ENCODE measurements at places on chromosomes 12 and 14. TPM values are rescaled to one million over a fixed set of nuclear protein-coding genes. Genes with fewer than 3 reads are reported as not detected.

DNA sequence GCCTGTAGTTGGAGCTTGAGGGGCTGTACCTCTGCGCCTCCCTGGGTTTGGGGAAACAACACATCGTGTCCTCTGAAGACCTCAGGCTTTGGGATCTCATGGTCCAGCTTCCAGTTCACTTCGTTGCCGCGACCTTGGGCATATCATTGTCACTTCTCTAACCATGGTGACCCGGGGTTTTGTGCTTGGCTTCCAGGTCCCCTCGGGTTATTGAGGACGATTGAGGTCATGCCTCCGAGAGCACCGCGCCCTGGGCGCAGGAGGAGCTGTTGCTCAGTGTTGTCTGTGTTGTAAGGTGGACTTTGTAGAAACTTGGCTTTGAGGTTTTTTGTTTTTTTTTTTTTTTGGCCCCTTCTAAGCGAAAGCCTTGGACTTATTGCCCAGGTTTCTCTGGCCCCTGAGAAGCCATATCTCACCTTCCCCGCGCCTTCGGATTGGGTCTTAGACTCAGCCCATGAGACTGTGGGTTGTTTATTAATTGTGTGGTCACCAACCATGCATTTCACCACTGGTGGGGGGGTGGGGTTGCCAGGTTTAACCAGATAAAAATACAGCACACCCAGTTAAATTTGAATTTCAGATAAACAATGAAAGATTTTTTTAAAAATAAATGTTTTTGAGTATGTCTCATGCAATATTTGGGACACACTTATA lies 2.6 kb downstream of the BCL7A start:
- peak overlapping the region; percentile 67 for H3K4me3 ChIP-seq
- no peaks in the 10 kb centered on the region for H3K27me3 ChIP-seq
- no peak for DNase-seq
- H3K36me3 ChIP-seq: no peaks in the 10 kb centered on the region

DNA sequence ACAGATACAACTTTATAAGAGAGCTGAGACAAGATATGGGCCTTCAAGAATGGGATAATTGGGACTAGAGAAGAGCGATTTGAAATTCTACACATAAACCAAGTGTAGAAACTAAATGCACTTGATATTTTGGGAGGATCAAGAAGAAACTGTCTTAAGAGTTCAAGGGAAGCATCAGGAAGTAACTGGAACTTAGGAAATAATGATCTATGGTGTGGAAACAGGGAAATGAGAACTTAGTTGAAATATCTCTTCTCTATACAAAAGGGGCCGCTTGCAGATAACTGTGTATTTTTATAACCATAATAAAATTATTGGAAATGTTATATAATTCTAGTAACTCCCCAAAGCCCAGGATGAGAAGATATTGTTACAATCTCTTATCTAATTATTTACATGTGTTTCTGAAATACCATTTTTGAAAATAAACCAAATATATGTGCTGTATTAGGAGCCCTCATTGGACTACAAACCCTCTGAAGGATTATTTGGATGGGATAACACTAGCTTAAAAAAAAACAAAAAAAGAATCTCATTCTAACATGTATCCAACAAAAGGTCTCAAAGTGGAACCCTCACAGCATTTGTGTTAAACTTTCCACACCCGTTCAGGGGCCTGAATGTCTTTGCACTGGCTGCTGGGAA lies 84.7 kb upstream of the FLRT2 start:
- no peak for DNase-seq
- H3K36me3 ChIP-seq: no peaks in the 10 kb centered on the region
- H3K27ac ChIP-seq: no peak overlapping the region

- no peaks in the 10 kb centered on the region for H3K27me3 ChIP-seq
- DNase-seq: no peak
- H3K4me3 ChIP-seq: no peak overlapping the region
- H3K4me1 ChIP-seq: no peaks in the 10 kb centered on the region
Observed at GRCh38 chr12:32284561-32284960, 114.8 kb upstream of the FGD4 start.

PSMC1 gene
- total RNA-seq: 149 TPM

- no peak overlapping the region for H3K27ac ChIP-seq
- DNase-seq: peak; percentile 37
- peaks cover 49% of the 10 kb centered on the region for H3K4me1 ChIP-seq
- no peak overlapping the region for H3K4me3 ChIP-seq
- no peaks in the 10 kb centered on the region for H3K27me3 ChIP-seq
- peaks cover 3% of the 10 kb centered on the region for H3K36me3 ChIP-seq
Observed at GRCh38 chr12:6235499-6235898, 35.3 kb downstream of the CD9 start.

GRCh38 chr14:20332788-20333493 lies at the start of gene CCNB1IP1:
TSS of gene CCNB1IP1 (minus strand) at chr14:20333279. CDS start at chr14:20316523, 16,756 bp downstream.
- peak within 1 kb of the TSS; percentile 89 for H3K27ac ChIP-seq
- peaks cover 15% of the 10 kb centered on the region for H3K36me3 ChIP-seq
- H3K4me3 ChIP-seq: peak within 1 kb of the TSS; percentile 72
- peak; percentile 29 for DNase-seq
- no peaks in the 10 kb centered on the region for H3K27me3 ChIP-seq

DNA sequence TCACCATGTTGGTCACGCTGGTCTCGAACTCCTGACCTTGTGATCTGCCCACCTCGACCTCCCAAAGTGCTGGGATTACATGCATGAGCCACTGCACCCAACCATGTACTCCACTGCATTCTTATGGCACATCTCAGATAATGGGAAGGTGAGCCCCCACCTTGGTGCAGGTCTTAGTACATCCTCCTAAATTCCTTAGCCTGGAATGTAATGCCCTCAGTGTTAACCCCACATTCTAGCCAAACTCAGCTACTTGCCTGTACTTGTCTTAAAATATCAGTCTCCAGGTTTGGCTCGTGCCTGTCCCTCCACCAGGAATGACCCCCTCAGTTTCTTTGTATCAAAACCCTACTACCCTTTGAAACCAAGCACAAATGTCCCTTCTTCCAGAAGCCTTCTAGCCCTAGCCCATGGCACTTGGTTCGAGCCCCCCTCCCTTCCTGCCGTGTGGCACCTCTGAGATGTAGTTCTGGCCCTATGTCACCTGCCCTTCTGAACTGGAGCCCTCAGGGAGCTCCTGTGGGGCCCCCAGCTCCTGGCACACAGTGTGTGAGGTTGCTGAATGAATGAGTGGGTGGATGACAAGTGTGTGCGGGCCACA lies 8.4 kb downstream of the KCNH3 start:
- H3K4me1 ChIP-seq: peaks cover 15% of the 10 kb centered on the region
- H3K4me3 ChIP-seq: no peak overlapping the region
- H3K27me3 ChIP-seq: peaks cover 31% of the 10 kb centered on the region
- no peaks in the 10 kb centered on the region for H3K36me3 ChIP-seq
- no peak overlapping the region for H3K27ac ChIP-seq
- DNase-seq: no peak

GRCh38 chr14:26887847-26888246 lies 290.0 kb upstream of the NOVA1 start:
- H3K27ac ChIP-seq: no peak overlapping the region
- H3K4me3 ChIP-seq: no peak overlapping the region
- H3K27me3 ChIP-seq: no peaks in the 10 kb centered on the region

TMEM179 gene
- not detected for total RNA-seq

- no peaks in the 10 kb centered on the region for H3K27me3 ChIP-seq
- no peak for DNase-seq
- no peak overlapping the region for H3K4me3 ChIP-seq
- H3K27ac ChIP-seq: no peak overlapping the region
- no peaks in the 10 kb centered on the region for H3K36me3 ChIP-seq
Observed at GRCh38 chr12:63066782-63067181, 84.2 kb downstream of the AVPR1A start.

DNA sequence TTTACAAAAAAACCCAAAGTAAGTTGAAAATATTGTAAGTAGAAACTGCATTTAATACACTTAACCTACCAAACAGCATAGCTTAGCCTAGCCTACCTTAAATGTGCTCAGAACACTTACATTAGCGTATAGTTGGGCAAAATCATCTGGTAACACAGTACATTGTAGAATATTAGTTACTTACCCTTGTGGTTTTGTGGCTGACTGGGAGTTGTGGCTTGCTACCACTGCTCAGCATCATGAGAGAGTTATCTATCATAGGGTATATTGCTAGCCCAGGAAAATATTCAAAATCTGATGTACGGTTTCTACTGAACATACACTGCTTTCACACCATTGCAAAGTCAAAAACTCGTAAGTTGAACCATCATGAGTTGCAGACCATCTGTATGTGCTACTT lies 141.7 kb upstream of the GARIN6 start:
- H3K4me1 ChIP-seq: no peaks in the 10 kb centered on the region
- H3K27me3 ChIP-seq: no peaks in the 10 kb centered on the region
- H3K36me3 ChIP-seq: no peaks in the 10 kb centered on the region
- no peak overlapping the region for H3K27ac ChIP-seq

GRCh38 chr12:110174373-110174996 lies 50.3 kb downstream of the IFT81 start:
- no peak overlapping the region for H3K4me3 ChIP-seq
- H3K27me3 ChIP-seq: no peaks in the 10 kb centered on the region
- H3K36me3 ChIP-seq: no peaks in the 10 kb centered on the region
- peaks cover 19% of the 10 kb centered on the region for H3K4me1 ChIP-seq
- DNase-seq: no peak

HOXC10 gene
- not detected for total RNA-seq

DNA sequence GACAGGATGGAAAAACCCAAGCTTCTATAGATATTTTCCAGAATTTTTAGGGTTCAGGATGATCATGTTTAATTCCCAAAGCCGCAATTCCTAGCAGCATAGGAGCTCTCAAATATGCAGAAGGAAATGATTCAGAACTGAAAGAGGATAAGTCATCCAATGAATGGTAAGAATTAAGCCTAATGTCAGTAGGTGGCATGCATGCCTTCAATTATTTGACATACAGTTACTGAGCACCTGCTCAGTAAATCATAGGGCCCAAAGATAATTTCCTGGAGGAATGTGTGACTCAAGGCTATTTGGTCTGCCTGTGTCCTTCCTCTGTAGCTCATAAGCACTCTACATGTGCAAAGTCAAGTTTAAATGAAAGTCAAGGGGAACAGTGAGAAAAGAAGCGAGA lies 116.8 kb upstream of the SLC38A4 start:
- no peaks in the 10 kb centered on the region for H3K4me1 ChIP-seq
- H3K4me3 ChIP-seq: no peak overlapping the region
- no peak overlapping the region for H3K27ac ChIP-seq
- no peak for DNase-seq
- no peaks in the 10 kb centered on the region for H3K36me3 ChIP-seq
- no peaks in the 10 kb centered on the region for H3K27me3 ChIP-seq
